Fibroblast of lung (primary cell): ENCODE measurements at places on chromosomes 13 and 19. TPM values are rescaled to one million over a fixed set of nuclear protein-coding genes. Genes with fewer than 3 reads are reported as not detected.

DNA sequence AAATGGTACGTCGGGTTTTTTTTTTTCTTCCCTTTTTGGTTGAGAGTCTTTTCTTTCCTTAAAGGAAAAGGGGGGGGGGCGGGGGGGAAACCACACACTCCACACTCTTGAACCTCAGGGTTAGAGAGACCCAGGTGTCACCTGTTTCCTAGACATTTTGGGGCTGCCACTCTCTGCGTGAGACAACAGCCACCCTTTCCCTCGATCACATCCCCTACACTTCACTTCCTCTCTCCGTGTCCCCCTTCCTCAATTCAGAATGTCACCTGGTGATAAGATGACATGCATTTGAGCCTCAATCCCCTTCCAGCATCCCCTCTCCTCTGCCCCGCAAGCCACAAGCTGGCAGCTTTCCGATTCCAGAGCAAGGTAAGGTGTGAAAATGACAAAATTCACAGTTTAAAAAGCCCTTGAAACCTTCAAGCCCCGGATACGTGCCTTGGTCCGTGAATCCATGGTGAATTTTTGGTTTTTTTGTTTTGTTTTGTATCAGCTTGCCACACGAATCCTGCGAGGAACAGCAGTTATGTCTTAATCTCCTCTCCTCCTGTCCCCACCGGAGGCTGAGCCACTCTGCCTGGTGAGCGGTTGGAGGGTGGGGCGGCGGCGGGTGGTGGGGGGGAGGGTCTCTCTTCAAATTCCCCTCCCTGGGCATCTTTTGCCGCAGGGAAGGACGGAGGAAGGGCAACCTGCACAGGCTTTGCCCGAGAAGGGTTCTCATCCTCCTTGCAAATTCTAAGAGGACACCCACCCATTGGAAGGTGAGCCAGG is 4.2 kb downstream of the PTPRS start:
- no peak for DNase-seq

- DNase-seq: no peak
These were observed 293.2 kb downstream of the ENOX1 start for GRCh38 chr13:43493496-43494000.

DNA sequence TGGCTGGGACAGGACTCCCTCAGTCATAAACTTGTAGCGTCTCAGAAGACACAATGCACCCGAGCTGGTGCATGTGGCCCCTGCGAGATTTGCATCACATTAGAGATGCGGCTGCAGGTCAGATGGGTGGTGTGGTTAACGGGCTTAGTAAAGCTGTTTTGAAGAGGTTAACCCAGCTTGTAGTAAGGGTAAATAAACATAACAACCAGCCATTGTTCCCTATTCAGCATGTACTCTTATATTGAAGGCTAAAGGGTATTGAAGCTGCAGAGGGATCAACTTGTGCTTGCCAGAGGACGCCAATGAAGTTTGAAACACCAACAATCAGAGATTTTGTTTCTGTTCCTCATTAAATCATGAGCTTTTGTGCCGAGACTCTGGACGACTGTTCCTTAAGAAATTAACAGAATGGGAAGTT is 79.4 kb downstream of the ZIC5 start:
- DNase-seq: no peak

GRCh38 chr13:101795460-101795859 is 343.0 kb downstream of the ITGBL1 start:
- no peak for DNase-seq

GRCh38 chr19:44869733-44870470 is 21.2 kb upstream of the TOMM40 start:
- peak; percentile 95 for DNase-seq

Gene MBD3L2
- not detected in 2 replicates for total RNA-seq

DNA sequence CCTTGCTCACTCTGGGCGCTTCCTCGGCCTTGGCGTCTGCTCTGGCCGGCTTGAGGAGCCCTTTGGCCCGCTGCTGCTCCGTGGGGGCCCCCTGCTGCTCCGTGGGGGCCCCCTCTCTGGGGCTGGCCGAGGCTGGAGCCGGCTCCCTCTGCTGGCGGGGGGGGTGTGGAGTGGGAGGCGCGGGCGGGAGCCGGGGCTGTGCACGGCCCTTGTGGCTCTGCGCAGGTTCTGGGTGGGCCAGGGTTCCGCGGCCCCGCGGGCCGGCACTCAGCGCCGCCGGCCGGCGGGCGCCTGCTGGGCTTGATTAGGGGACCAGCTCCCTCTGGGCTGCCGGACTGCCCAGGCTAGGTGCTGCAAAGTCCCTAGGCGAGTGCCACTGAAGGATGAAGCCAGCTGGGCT is 436.2 kb downstream of the SLITRK6 start:
- no peak for DNase-seq

DNA sequence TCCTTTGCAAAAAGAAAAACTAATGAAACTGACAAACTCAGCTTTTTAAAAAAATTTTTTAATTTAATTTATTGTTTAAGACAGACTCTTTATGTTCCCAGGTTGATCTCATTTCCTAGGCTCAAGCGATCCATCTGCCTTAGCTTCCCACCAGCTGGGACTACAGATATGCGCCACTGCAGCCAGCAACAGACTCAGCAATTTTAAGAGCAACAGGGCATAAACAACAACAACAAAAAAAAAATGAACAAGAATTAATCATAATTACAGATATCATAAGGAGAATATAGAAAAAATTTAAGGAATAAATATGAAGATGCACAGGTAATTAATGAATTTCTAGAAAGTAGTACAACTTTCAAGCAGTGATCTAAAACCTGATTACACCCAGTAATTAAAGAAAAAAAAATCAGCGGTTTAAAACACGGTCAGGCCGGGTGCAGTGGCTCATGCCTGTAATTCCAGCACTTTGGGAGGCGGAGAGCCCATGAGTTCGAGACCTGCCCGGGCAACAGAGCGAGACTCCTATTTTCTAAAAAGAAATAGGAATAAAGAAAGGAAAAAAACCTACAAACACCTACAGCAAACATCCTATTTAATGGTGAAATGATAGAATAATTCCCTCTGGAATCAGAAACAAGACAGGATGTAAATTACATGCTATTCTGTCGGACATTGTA is 1.4 kb downstream of the ZNF699 start:
- DNase-seq: peak; percentile 23

- no peak for DNase-seq
These were observed 3.0 kb downstream of the IFI30 start for GRCh38 chr19:18176367-18177310.

Gene FGF14
- 7.8 and 8.0 TPM in 2 replicates for total RNA-seq

DNA sequence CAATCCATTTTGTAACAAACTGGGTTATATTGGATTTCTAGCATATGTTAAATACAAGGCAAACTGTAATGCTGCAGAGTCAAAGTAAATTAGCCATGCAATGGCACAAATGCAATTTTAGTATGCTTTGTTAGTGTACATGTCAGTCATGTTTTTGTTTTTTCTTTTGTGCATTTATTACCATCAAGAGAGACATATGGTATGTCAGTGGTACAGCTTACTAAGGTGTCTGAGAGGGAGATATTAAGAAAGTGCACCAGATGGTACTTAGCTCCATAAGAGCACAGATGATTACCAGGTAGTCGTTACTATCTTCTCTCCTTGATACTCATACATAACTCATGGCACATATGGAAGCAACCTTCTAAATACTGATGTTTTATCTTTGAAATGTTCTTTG is 550.3 kb downstream of the GPC5 start:
- no peak for DNase-seq

- DNase-seq: peak; percentile 68
These were observed 14.4 kb downstream of the LEUTX start for GRCh38 chr19:39792999-39793546.

GRCh38 chr13:29081697-29082440 is 261.7 kb downstream of the MTUS2 start:
- DNase-seq: no peak

- no peak for DNase-seq
These were observed 1193.0 kb downstream of the UQCRFS1 start for GRCh38 chr19:28019901-28020300.

Gene IGFL1
- total RNA-seq: not detected in 2 replicates

DNA sequence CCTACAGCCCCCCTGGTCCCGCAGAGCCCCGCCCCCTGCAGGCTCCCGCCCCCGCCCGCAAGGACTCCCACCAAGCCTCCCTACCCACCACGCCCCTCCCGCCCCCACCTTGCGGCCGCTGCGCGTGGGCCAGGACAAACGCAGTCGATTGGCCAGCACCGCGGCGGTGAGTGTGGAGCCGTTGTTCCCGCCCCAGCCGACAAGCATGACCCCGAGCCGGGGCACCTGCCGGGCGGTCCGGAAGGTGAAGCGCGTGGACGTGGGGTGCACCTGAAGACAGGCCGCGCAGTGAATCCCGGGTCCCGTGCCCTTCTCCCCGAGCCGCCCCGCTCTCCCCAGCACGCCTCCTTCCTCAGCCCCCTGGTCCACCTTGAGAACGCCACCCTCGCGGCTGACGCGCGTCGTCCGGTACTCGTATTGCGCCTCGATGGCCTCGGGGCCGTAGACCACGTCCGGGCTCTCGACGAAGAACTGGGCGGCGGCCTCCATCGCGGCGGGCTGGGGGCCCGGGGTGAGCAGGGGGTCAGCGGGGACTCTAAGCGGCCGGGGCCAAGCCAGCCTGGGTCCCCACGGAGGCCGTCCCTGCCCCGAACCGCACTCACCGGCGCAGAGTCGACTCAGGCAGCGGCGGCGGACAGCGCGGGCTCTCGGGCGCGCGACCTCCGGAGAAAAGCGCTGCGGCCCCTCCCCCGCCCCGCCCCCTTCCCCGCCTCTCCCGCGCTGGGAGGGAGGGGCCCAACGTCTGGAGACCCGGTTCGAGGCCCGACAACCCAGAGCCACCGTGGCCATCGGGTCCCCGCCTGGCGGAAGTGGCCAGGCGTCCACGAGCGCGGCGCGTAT is at the start of gene ISYNA1:
ISYNA1 (minus strand) TSS at position 643 of the 840 bp plus-strand sequence; CDS start at position 489, 154 bp downstream.
- no peak for DNase-seq

Gene FXYD7
- not detected in 2 replicates for total RNA-seq

DNA sequence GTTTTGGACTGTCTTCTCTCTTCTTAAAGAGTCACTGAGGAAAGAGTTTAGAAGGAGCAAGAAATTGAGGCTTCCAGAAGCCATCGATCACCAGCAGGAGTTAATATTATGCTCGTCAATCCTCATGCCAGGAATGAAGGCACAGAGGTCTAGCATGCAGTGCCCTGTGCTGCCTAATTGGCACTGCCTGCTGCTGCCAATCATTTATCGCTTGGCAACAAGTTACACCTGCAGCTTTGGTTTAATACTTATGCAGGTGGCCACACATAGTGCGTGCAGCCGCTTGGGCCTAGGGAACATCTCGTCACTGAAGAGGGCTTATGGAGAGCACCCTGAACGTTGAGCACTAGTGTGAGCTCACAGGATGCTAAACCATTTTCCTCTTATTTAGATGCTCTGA is 2.7 kb upstream of the SOX1 start:
- no peak for DNase-seq

DNA sequence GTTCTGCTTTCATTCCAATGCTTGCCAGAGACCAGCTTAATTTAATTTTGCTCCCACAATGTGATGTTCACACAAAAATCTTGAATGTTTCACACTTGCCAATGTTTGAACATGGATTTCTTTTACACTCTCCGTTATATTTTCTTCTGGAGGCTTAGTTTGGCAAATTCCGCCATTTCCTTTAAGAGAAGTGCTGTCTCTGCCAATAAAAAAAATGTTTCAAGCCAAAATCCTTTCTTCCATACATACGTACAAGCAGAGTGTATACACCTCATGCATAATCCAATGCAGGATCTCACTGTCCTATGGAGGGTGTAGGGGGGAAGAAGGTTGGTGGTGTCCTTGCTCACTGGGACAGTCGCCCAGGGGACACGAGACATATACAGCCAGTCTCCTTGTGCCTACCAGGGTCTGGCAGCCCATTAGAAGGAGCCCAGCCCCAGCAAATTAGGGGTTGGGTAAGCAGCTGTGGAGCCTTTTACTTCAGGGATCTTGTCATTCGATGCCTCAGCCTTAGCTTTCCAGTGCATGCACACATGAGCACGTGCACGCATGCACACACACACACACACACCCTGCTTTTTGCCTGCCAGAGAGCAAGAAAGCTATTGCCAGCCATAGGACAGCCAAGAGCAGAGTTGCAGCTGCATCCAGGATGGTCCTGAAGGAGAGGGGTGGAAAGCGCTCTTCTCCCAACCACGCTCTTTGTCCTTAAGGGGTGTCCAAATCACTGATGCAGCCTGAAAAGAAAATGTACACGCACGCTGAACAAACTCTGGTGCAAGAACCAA is 208.3 kb downstream of the FOXO1 start:
- DNase-seq: no peak

GRCh38 chr19:2333807-2334211 is 5.3 kb downstream of the SPPL2B start:
- DNase-seq: no peak

DNA sequence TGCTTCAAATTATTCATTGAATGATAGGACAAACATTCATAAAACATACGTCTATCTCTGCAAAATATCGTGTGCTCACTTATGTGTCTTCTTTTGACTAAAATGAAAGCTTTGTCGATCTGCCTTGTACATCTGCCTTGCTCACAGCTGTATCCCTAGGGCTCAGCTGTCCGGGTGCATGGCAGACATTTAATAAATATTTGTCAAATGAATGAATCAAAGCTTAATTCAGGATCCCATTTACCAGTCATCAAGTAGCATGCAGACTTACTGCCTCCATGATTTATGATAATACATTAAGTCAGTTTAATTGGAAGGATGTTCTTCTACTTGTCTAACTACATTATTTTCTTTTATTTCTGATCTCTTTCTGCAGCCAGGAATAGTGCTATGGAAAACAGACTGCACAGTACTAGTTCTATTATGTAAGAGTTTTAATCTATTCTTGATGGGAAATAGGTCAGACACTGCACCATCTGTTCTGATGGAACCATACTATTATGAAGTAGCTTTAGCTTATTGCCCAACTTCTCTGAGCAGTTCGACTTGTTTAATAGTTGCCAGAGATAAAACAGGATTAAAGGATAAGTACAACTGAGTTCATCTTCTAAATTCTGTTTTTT is 13.2 kb downstream of the SLC46A3 start:
- DNase-seq: no peak

- DNase-seq: peak; percentile 44
These were observed 642.3 kb downstream of the TBC1D4 start for GRCh38 chr13:74839656-74840055.

DNA sequence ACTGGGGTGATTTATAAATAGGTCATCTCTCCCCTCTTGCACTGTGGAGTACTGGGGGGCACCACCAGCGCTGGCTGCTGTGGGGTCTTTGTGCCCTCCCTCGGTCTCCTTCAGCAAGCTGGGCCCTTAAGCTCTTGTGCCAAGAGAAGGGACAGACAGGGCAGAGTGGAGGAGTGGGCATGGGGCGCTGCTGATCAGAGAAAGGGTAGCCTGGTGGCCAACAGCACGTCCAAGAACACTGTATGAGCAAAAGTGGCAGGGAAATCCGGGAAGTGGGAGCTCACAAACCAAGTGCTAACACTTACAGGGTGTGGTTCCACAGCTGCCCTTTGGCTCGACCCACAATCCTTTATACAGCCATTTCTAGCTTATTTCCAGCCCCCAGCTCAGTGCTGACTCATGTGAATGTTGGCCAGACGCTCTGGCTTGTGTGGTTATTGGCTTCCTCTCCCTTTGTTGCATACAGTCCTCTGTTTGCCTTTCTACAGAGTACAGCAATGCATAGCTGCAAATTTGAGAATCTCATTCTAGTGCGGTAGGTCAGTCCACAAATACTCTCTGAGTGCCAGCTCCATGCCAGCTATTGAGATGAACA is 298.8 kb downstream of the SHISA2 start:
- DNase-seq: peak; percentile 95

Gene SYCN
- not detected in 2 replicates for total RNA-seq
